AG08395 (cell line): ENCODE measurements at places on chromosomes 12 and 14.

- DNase-seq = no peak
These were observed 114.4 kb downstream of the PRKCH start for GRCh38 chr14:61435563-61436337.

GRCh38 chr12:26271889-26272492 is 76.6 kb downstream of the SSPN start:
- DNase-seq = peak; percentile 35

DNA sequence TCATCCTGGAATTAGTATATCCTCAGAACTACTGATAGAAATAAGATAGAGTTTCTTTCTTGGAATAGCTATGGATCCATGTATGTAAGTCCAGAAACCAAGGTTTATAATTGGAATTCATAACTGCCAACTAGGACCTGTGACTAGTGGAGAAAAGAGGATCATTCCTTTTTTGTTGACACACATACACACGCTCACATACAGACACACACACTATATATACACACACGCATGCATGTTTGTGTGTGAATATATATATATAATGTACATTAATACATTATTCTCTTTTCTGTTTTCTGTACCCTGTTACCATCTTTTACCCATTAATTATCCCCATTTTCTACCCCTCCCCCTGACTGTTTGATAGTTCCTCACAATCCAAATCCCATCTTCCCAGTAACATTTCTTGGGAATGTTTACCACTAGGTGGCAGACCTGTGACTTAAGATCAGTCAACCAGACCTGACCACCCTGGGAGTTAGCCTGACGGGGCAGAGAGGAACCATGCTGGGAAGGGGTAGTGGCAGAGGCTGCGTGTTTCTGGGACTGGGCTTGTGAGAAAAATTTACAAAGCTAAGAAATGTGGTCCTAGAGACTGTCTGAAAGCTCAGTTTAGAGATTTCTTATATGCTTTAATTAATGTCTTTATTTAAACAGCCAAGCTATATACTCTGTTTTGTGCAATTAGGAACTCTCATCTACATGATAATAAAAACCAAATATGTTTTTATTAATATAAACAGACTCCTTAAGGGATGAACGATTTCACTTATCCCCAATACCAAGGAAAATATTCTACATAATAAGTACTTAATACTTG is 308.0 kb downstream of the PPFIA2 start:
- peak; percentile 58 for DNase-seq

GRCh38 chr12:127925971-127926370 is 341.0 kb upstream of the TMEM132C start:
- DNase-seq = peak; percentile 58

- peak; percentile 93 for DNase-seq
These were observed 221.8 kb downstream of the SLC41A2 start for GRCh38 chr12:104736307-104736706.

GRCh38 chr12:92971859-92972524 is 42.9 kb upstream of the EEA1 start:
- DNase-seq = peak; percentile 62

- DNase-seq = peak; percentile 78
These were observed 87.7 kb upstream of the FOXN3 start for GRCh38 chr14:89504602-89505313.

GRCh38 chr12:43981726-43982125 is 145.8 kb downstream of the TMEM117 start:
- DNase-seq = no peak

DNA sequence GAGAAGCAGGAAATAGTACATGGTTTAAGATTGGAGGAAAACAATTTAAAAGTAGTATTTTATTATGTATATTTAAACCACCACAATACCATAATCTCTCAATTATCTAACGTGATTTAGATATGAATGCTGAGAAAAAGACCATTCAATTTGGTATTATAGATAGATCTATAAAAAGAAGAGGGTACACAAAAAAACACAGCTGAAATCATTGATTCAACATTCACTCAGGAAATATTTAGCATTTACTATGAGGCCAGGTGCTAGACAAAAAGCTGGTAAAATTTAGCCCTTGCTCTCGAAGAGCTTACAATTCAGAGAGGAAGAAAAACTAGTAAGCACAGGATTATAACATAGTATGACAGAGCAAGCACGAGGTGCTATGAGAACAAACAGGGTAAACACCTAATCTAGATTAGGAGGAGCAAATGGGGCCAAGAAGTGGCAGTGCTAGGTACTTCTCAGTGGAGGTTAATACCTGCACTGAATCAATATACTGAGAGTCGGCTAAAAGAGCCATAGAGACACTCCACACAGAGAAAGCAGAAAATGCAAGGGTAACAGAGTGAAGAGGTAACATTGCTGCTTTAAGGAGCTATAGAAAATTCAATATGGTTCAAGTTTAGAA is 27.6 kb downstream of the TRIP11 start:
- DNase-seq = no peak

DNA sequence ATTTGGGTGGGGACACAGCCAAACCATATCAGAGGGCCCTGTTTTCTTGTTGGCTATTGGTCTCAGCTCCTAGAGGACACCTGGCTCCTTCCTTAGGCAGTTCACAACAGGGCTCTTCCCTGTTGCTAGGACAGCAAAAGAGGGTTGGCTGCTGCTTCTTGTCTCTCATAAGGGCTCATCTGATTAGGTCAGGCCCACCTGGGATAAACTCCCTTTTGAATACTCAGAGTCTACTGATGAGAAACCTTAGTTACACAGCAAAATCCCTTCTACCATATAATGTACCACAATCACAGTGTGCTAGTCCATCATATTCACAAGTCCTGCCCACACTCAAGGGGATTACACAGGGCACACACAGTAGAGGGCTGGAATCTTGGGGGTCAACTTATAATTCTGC is 49.7 kb downstream of the PPM1H start:
- DNase-seq = no peak

DNA sequence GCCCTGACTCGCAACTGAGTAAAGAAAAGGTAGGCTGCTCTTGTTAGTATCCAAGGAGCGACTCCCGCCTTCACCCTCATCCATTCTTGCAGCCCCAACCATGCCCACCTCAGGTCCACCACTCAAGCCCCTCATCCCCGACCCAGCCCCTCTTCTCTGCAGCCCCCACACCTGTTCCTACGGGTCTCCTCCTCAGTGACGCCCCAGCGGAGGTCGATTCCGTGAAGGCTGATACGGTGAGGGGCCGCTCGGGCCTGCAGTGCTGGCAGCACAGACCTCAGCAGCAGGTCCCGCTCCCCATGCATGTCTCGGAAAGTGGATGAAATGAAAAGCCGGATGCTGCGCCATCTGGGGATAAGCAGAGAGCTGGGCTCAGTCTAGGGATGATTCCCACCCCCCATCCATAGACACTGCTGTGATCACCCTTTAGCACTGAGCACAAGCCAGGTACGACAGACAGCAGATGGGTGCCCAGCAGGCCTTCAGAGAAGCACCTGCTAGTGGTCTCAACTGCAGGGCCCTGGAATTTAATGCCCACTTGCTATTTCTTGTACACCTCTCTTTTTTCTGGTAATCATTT is 26.9 kb downstream of the TEP1 start:
- DNase-seq = no peak

DNA sequence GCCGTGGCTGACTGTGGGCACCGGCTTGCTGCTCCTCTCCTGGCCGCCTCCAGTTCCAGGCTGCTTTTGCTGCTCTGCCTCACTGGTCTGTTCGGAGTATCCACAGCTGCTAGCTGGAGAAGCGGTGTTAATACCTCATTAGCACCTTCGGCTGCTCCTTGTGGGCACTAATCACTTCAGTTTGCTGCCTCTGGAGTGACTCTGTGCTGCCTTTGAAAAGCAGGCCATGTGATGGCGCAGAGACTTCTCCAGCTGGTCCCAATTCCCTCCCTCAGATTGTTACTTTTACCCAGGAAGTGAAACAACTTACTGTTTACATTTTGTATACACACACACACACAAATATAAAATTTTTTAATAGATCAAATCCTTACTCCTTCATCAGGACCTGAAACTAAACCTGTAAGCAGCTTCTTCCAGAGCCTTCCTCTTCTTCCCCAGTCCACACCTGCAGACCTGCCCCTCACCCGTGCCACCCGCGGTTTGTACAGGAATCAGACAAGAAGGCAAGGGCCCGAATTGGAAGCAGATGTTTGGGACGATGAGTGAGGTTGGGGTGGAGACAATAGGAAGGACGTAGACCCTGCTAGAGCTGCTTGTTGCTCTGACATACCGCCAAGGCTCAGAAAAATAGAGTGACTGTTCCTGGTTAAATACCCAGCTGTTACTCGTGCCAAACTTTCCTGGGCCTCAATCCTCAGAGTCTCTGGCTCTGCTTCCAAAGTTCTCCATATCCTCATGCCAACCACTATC is 41.5 kb upstream of the LTBP2 start:
- DNase-seq = peak; percentile 57

- no peak for DNase-seq
These were observed 65.6 kb upstream of the CNOT2 start for GRCh38 chr12:70177631-70178030.

- no peak for DNase-seq
These were observed 238.4 kb upstream of the USP15 start for GRCh38 chr12:62021808-62022207.

- no peak for DNase-seq
These were observed 38.1 kb downstream of the ESRRB start for GRCh38 chr14:76413962-76414600.

DNA sequence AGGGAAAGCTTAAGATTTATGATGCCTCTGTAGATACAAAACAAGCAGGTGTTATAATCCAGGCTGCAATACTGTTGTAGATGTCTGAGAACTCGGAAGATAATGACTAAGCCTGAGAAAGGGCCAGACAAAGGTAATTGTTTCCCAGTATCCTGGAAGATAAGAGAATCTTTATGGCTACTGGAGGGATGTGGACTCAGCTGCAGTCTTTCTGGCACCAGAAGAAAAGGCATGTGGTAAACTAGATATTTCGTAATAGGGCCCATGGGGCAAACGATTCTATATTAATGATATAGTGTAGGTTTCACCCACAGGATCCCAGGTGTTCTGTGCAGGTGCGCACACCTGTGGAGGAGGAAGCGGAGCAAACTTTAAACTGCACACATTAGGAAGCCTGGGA is 9.2 kb upstream of the APOLD1 start:
- no peak for DNase-seq

- DNase-seq = no peak
These were observed 25.8 kb upstream of the RAB35 start for GRCh38 chr12:120142231-120142877.

GRCh38 chr12:117113231-117113630 is 14.0 kb upstream of the TESC start:
- DNase-seq = no peak

- peak; percentile 74 for DNase-seq
These were observed 13.9 kb upstream of the ATP2A2 start for GRCh38 chr12:110266980-110267620.

DNA sequence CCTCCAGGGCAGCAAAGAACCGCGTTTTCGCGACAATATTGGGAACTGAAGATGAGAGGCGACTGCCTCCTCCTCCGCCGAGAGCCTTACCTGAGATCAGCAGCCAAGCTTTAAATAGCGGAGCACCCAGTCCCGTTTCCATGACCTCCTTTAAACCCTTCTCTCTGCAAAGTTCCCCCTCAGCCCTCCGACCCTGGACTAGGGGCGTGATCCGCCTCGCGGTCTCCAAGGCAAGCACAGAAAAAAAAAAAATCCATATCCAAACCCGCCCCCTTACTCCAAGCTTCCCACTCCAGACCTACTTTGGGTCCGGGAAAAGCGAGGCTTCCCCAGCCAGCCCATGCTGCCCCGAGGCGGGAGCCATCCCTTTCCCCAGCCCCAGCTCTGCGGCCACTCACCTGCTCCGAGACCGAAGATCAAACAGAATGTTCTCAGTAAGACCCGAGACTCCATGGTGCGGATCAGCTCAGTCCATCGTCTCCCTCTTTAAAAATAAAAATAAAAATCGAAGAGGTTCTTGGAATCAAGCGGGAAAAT is 630 bp downstream of the NELL2 start:
- no peak for DNase-seq

GRCh38 chr12:83665634-83666218 is 979.0 kb downstream of the TMTC2 start:
- no peak for DNase-seq

GRCh38 chr14:99668307-99669295 is 15.5 kb upstream of the CYP46A1 start:
- DNase-seq = no peak

- peak; percentile 11 for DNase-seq
These were observed 150.1 kb downstream of the NAV3 start for GRCh38 chr12:77980782-77981181.

DNA sequence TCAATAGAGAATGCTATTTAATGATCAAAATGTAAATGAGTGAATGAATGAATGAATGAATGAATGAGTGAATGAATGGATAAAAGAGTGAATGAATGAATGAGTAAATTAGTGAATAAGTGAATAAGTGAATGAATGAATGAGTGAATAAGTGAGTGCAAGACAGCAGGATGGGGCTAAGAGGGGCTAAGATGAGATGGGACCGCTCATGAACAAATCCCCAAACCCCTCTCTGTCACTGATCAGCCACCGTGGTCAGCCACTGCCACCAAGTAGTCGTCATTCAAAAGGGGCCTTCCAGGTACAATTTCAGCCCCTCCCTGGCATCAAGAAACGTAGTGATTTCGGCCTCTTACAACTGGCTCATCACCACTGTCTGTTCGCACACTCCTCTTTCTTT is 79.2 kb downstream of the BCL11B start:
- DNase-seq = no peak

GRCh38 chr12:62164036-62164435 is 96.2 kb upstream of the USP15 start:
- DNase-seq = no peak

DNA sequence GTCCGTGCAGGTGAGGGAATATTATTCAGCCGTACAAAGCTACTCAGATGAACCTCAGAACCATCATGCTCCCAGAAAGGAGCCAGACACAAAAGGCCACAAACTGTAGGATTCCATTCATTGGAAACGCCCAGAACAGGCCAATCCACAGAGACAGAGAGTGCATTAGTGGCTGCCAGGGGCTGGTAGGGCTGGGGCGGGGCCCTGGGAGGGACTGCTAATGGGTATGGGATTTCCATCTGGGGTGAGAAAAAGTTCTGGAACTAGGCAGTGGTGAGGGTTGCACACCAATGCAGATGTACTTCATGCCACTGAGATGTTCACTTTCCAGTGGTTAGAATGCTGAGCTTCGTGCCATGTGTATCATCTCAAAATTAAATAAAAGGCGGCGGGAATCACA is 101.1 kb downstream of the RFLNA start:
- DNase-seq = no peak

GRCh38 chr14:105398726-105399465 is 558 bp downstream of the TEX22 start:
- DNase-seq = peak; percentile 18

DNA sequence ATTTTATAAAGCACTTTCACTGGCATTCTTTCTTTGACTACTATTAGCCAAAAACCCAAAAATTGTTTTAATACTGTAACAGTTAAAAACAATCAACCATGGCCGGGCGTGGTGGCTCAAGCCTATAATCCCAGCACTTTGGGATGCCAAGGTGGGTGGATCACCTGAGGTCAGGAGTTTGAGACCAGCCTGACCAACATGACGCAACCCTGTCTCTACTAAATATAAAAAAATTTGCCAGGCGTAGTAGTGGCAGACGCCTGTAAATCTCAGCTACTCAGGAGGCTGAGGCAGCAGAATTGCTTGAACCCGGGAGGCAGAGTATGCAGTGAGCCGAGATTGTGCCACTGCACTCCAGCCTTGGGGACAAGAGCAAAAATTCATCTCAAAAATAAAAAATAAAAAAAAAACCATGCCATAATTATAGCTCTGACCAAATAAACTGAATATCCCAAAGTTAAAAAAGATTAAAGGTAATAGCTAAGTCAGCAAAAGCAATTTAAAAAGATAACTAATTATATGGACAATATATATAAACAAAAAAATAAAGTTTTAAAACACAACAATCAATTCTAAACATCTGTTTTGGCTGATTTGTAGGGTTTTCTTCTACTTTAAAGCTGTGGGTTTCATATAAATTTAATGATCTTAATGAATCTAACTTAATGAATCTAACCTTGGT is 10.0 kb downstream of the SINHCAF start:
- DNase-seq = no peak
